Astrocyte of the cerebellum (primary cell): ENCODE measurements at places on chromosomes 3 and 15.
A peak's percentile ranks its signal among the peaks of the same experiment; 100 is the strongest.

- no peak for DNase-seq
Observed at GRCh38 chr3:163919154-163919553, 1159.1 kb downstream of the SI start.

DNA sequence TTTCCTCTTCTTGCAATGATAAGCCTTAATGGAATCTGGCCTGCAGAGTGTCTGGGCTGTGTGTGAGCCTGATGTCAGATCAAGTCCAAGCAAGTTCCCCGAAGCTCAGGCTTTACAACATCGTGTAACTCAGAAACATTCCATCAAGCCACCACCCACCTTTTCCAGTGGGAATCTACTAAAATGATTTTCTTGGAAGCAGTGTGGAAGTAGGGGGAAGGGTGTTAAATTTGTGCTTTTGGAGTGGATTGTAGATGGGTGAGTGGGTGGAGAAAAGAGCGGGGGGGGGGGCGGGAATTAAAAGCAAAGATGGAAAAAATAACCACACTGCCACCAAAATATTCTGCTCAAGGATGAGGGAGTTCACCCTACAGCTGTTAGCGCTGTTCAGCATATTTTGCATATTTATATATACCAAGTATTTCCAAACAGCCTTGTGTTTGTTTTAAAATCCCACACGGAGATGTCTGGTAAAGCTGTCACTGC is 53.6 kb downstream of the VGLL3 start:
- no peak for DNase-seq

GRCh38 chr3:11373235-11373634 is 101.0 kb downstream of the ATG7 start:
- DNase-seq, result no peak

GRCh38 chr3:25046911-25047771 is 380.9 kb upstream of the RARB start:
- DNase-seq, result no peak

- DNase-seq, result peak; percentile 77
Observed at GRCh38 chr3:187519428-187519890, 150.7 kb downstream of the SST start.

GRCh38 chr3:87120881-87121280 is 106.2 kb upstream of the CHMP2B start:
- DNase-seq, result no peak

DNA sequence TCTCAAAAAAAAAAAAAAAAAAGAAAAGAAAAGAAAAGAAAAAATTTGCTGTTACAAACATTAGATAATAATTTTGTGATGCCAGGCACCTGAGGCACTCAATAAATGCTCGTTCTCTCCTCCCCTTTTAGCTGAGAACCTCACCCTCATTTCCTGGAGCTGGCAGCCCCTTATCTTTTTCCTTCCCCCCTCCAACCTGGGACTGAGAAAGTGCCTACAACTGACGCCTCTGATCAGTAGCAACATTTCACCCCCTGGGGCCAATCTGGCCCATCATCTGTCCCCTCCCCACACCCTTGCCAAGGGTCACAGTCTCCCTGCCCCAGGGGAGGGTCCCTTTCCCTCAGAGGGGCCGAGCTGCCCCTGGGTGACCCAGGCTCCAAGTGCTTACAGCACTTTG is 12.6 kb upstream of the RNU6-1 start:
- no peak for DNase-seq

DNA sequence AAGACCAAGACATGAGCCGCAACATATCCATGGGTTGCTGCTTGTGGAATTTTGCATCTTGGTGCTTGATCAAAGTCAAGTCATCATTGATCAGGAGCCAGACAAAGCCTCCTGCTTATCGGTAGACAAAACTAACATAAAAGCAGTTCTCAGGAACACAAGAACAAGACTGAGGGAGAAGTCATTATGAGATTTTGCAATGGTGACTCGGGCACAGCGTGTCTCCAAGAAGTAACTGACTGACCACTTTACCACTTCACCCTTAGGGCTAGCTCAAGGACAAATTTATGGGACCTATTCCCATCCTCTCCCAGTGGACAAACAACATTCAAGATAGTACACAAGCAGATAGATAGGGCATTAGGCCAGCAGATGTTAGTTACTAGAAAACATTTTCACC is 68.1 kb upstream of the LIMD1 start:
- DNase-seq, result no peak

GRCh38 chr3:115787818-115788217 is 164.5 kb downstream of the GAP43 start:
- DNase-seq, result no peak

- DNase-seq, result no peak
Observed at GRCh38 chr3:65639444-65639843, 399.3 kb downstream of the MAGI1 start.

- DNase-seq, result no peak
Observed at GRCh38 chr15:27260523-27260922, 289.5 kb downstream of the GABRG3 start.

DNA sequence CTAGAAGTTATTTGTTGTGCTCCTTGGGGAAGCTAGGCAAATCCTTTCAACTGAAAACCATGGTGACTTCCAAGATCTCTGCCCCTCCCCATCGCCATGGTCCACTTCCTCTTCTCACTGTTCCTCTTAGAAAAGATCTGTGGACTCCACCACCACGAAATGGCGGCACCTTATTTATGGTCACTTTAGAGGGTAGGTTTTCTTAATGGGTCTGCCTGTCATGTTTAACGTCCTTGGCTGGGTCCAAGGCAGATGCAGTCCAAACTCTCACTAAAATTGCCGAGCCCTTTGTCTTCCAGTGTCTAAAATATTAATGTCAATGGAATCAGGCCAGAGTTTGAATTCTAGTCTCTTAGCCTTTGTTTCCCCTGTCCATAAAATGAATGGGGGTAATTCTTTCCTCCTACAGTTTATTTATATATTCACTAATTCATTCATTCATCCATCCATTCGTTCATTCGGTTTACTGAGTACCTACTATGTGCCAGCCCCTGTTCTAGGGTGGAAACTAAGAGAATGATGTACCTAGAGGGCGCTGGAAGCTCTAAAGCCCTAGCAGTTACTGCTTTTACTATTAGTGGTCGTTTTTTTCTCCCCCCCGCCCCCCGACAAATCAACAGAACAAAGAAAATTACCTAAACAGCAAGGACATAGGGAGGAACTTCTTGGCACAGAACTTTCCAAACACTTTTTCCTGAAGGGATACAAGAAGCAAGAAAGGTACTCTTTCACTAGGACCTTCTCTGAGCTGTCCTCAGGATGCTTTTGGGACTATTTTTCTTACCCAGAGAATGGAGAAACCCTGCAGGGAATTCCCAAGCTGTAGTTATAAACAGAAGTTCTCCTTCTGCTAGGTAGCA is 657 bp downstream of the PATL2 start:
- DNase-seq, result no peak

GRCh38 chr3:143601723-143602484 is 246.4 kb downstream of the SLC9A9 start:
- peak; percentile 43 for DNase-seq

- DNase-seq, result no peak
Observed at GRCh38 chr3:36823806-36824205, 59.5 kb upstream of the DCLK3 start.

GRCh38 chr3:66527246-66527645 is 26.4 kb upstream of the LRIG1 start:
- DNase-seq, result no peak
